Muscle of arm (tissue), 14 donors: ENCODE measurements at places on chromosomes 12 and 14.

GRCh38 chr14:67583711-67584644 lies 16.1 kb downstream of the PIGH start:
- DNase-seq = peak; percentile 35

GRCh38 chr14:33707716-33708115 lies 243.2 kb downstream of the EGLN3 start:
- no peak for DNase-seq

- DNase-seq = no peak
Measured at GRCh38 chr12:25020621-25021243, 71.8 kb upstream of the BCAT1 start.

- DNase-seq = no peak
Measured at GRCh38 chr14:90491911-90492531, 95.2 kb downstream of the CALM1 start.

- peak; percentile 54 for DNase-seq
Measured at GRCh38 chr14:68444449-68445168, 348.3 kb downstream of the ZFP36L1 start.

- DNase-seq = peak; percentile 8
Measured at GRCh38 chr14:36070031-36070719, 106.3 kb downstream of the PTCSC3 start.

- DNase-seq = peak; percentile 46
Measured at GRCh38 chr14:89466944-89467343, 49.9 kb upstream of the FOXN3 start.

DNA sequence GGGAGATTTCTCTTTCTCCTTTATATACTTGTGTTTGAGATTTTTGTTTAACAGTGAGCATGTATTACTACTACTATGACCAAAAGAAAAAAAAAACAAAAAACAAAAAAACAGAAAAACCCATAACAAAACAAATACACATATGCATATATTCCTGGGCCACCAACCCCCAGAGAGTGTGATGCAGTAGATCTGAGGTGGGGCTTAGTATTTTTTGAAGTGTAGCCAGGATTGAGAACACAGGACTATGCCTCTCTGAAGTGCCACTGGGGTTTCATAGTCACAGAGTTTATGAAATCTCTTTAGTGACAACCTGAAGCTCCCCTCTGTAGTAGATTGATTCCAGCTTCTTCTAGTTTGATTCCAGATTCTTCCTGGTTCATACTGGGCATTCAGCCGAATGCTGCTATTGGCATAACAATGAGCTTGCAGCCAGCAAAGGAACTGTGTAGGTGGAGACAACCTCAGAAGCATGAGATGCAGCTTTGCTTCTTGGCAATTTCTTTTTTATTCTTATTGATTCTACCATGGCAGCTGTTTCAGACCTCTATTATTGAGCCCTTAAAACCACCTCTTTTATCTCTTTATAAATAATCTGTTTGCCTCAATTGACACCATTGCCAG lies 15.5 kb upstream of the ANO4 start:
- DNase-seq = no peak

- DNase-seq = no peak
Measured at GRCh38 chr12:82971584-82971983, 284.9 kb downstream of the TMTC2 start.

- no peak for DNase-seq
Measured at GRCh38 chr12:110010853-110011723, 11.9 kb downstream of the ANKRD13A start.

- DNase-seq = no peak
Measured at GRCh38 chr12:54522243-54522642, 24.7 kb downstream of the NCKAP1L start.

- peak; percentile 58 for DNase-seq
Measured at GRCh38 chr12:8033153-8034044, 883 bp downstream of the FOXJ2 start.

DNA sequence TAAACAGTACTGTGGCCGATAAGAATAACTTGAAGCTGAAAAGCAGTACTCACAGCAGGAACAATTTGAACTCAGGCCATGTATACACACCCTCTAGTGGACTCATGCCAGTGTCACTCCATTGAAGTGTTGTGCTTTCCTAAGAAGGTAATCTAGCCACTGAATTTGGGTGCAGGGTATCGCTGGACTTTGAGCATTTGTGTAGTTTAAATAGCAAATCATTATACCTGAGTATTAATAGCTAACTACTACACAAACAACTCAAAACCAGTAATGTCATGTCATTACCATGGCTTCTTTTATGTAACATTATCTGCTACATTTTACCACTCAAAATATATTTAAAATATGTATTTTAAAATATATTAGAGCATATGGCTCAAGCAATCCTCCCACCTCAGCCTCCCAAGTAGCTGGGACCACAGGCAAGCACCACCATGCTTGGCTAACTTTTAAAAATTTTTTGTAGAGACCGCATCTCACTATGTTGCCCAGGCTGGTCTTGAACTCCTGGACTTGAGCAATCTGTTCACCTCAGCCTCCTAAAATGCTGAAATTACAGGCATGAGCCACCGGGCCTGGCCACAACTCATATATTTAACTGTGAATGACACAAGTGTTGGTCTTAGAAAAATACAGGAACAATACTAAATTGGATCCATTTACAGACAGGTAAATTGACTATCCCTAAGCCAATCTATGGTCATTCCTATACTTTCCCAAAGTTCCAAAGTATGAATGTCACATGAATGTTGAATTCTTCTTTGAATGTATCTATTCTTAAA lies 25.6 kb upstream of the ARID4A start:
- DNase-seq = no peak

DNA sequence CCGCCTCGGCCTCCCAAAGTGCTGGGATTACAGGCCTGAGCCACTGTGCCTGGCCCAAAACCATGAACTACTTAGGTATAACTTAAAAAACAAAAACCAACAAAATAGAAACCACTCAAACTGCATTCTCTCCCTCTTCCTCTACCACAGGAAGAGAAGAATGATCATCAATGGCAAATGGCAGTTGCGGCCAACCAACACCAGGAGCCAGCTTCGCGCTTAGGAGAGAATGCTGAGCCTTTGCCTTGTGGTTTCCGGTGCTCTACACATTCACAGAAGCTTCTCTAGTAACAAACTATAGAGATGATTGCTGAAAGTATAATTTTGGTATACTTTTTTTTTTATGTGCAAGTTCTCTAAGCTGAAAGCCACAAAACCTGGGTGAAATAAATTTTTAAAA lies 17.1 kb downstream of the CATSPERB start:
- DNase-seq = no peak

DNA sequence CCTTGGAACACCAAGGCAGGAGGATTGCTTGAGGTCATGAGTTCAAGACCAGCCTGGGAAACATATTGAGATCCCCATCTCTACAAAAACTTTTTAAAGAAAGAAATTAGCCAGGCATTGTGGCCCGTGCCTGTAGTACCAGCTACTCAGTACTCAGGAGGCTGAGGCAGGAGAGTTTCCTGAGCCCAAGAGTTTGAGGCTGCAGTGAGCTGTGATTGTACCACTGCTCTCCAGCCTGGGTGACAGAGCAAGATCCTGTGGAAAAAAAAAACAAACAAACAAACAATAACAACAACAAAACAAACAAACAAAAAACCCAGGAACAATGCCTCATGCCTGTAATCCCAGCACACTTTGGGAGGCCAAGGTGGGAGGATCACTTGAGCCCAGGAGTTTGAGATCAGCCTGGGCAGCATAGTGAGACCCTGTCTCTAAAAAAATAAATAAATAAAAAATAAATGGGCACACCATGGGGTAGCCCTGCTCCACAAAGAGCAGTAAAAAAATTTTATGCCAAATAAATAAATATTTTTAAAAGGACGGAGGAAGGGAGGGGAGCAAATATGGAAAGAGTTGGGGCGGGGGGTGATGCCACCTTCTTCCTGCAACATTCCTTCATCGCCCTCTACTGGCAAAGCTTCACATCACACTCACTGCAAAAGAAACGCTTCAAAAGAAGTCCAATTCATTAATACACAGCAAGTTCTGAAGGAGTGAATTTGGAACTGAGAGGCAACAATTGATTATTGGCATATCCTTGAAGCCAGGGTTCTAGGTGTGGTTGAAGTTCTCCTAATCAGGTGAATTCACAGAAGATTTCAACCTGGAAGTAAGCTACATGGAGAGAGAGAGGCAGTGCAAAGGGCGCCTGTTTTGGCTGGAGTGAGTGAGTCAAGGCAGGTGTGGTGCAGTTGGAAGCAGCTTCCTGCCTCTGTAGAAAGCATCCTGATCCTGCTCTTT lies 8.8 kb upstream of the GNPTAB start:
- peak; percentile 48 for DNase-seq

DNA sequence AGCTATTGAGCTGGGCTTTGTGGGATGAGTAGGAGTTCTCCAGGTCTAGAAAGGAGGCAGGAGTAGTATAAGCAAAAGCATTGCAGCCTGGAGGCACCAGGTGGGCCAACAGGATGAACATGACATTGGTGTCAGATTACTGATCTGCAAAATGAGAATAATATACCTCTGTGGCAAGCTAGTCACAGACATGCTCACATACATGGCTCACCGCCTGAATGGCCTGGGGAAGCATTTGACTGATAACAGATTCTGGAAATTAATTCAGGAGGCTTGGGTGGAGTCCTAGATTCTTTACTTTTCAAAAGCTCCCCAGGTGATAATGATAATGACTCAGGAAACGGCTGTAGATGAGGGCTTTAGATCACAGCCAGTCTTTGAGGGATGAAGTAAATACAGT lies 709 bp downstream of the TCL1B start:
- DNase-seq = no peak

GRCh38 chr12:31496257-31496656 lies 94.7 kb downstream of the DENND5B start:
- no peak for DNase-seq

- no peak for DNase-seq
Measured at GRCh38 chr14:78524766-78525165, 354.6 kb downstream of the NRXN3 start.

DNA sequence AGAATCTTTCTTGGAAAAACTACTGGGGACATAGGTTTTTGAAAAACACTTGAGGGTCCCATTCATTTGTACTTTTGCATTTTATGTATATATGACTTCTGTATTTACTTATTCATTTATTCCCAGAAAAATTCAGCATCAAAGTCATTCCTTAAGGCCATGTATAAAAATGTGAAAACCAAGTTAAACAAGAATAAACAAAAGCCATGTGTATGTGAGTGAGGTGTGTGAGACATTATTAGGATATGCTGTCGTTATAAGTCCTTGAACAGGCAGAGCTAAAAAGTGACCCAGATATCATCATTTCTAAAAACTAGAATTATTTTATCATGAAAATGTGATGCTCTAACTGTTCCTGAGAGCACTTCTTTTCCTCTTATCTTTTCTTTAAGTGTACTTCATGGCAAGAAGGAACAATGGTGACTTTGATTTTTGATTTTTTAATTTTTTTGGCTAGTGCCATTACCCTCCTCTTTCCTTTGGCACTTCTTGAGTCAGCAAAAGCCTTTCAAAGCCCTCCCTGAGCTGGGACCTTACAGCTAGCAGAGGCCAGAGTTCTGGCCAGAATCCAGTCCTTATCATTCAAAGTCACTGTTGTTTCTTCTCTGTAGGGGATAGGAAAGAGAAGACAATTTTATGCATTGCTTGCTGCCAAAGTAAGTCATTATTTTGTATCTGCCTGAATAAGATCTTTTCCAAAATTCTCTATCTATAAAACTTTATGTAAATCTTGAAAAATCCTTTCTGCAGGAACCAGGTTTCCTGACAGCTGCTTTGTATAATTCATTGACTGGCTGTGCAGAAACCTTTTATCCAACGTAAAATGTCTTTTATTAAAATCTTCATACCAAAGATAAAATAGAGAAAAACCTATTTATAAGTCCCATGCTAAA lies 419.7 kb upstream of the PRICKLE1 start:
- no peak for DNase-seq

DNA sequence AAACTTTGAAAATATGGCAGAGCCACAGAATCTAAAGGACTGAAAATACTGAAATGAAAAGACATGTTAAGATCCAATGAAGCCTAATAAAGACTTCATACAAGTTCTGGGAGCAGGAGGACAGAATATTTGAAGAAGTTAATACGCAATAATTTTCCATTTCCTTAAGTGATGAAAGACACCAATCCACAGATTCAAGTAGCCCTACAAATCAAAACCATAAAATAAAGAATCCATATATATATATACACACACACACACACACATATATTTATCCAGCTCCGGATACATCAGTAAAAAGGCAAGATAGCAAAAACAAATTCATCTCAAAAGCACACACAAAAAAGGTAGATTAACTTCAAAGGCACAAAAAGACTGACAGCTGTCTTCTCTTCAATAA lies 5.7 kb downstream of the NAP1L1 start:
- DNase-seq = no peak

- DNase-seq = peak; percentile 46
Measured at GRCh38 chr12:42903736-42904135, 314.2 kb upstream of the PRICKLE1 start.

- no peak for DNase-seq
Measured at GRCh38 chr12:104524034-104524832, 67.5 kb downstream of the CHST11 start.

DNA sequence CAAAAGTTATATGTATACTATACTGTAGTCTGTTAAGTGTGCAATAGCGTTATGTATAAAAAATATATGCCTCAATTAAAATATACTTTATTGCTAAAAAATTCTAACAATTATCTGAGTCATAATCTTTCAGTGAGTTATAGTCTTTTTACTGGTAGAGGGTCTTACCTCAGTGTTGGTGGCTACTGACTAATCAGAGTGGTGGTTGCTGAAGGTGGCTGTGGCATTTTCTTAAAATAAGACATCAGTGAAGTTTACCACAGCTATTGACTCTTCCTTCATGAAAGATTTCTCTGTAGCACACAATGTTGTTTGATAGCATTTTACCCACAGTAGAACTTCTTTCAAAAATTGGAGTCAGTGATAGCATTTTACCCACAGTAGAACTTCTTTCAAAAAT lies 23.4 kb downstream of the POLR3B start:
- DNase-seq = no peak

DNA sequence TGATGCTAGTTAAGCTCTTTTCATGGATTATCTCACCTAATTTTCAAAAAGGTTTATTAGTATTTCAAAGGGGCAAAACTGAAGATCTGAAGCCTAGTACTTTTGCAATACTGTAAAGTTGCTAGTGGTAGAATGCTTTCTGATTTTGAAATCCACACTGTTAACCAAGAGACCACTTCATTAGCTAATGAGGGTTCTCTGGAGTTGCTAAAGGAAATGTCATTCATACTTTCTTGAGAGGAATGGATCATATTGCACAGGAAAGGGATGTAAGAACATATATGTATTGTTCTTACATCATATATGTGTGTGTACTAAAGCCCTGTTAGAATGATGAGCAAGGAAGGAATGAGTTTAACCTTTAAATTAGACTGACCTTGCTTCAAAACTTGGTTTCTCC lies 39.0 kb upstream of the LDHB start:
- DNase-seq = no peak

- DNase-seq = no peak
Measured at GRCh38 chr12:111428728-111429175, 23.0 kb downstream of the SH2B3 start.

DNA sequence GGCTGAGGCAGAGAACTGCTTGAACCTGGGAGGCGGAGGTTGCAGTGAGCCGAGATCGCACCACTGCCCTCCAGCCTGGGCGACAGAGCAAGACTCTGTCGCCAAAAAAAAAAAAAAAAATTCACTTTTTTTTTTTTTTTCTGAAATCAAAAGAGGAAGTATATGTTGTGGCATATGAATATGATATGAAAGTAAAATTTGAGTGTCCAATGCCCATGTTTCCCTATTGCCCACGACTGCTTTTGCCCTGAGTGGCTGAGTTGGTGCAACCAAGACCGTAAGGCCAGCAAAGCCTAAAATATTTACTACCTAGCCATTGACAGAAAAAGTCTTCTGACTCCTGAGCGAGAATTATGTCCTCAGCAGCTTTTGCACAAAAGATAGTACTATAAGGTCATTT lies 101.7 kb upstream of the PARP11 start:
- no peak for DNase-seq

- DNase-seq = no peak
Measured at GRCh38 chr12:132295101-132295526, 34.3 kb downstream of the GALNT9 start.
